ENCODE measurements at places on chromosomes 7 and 10.

GRCh38 chr7:96739609-96740008, 30.0 kb upstream of the SEM1 start:
- DNase-seq = no peak

DNA sequence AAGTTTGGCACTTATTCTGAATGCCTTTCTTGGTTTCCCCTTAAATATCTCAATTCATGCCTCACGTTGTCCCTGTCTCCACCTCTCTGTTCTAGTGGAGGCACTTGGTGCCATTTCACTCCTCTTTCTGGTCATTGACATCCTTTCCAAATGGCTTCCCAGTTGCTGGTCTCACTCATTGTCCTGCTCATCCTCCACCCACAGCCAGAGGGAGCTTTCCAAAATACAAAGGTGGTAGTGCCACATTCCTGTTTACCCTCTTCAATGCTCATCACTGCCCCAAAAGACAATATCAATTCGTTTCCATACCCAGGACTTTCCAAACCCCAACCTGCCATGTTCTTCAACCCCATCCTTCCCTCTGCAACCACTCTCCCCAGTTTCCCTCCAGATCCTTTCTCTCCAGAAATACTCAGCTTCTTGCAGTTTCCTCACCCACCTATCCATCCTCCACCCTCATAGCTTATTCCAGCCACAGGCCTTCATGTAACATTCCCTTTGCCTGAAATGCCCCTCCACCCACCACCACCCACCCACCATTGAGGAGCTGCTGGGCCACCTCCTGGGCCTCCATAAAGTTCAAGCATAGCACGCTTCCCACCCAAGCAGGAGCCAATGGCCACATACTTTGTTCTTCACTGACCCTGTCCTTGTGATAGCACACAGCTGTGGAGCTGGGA, 63.1 kb upstream of the ADRB1 start:
- no peak for DNase-seq

DNA sequence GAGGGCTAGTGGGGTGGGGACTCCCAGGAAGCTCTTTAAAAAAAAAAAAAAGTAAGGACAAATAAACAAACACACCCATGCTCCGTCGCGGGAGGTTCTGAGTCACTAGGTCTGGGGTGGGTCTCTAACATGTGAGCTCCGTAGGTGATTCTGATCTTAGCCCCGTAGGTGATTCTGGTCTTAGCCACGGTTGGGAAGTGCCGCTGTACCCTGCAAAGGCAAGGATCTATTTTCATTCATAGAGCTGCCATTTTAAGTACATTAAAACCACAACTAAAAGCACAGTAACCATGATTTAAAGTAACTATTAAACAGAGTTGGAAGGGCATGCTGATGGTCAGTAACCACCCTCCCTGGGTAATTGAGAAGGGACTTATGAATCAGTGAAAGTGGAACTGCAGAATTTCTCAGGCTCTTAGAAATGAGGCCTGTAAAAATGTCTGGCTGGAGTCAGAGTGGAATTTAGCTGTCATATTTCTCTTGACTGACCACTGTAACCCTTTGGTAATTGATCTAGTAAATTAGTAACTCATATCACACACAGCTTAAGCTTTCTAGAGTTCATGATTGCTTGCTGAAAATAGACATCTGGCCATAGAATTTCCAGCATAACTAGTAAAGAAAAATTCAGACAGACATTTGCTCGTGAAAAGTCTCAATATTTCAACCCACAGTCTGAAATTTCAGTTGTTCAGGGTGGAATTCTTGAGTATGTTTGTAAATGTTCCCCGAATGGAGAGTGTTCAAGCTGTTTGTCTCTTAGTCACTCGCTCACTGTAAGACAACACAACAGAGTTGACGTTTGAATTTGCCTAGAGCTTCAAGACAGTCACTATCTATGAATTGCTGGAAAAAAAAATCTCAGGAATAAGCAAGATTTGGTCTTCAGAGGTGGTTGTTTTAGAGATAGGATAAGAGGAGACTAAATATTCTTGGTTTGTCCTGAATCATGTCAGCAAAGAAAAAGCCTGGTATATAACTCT, 34.2 kb upstream of the TCF7L2 start:
- no peak for DNase-seq

- DNase-seq = no peak
These were observed 12.2 kb downstream of the LBX1 start for GRCh38 chr10:101217044-101217425.

GRCh38 chr7:75980430-75981202, 13.8 kb downstream of the TMEM120A start:
- DNase-seq = no peak

- no peak for DNase-seq
These were observed 15.6 kb upstream of the LMTK2 start for GRCh38 chr7:98091061-98091460.

DNA sequence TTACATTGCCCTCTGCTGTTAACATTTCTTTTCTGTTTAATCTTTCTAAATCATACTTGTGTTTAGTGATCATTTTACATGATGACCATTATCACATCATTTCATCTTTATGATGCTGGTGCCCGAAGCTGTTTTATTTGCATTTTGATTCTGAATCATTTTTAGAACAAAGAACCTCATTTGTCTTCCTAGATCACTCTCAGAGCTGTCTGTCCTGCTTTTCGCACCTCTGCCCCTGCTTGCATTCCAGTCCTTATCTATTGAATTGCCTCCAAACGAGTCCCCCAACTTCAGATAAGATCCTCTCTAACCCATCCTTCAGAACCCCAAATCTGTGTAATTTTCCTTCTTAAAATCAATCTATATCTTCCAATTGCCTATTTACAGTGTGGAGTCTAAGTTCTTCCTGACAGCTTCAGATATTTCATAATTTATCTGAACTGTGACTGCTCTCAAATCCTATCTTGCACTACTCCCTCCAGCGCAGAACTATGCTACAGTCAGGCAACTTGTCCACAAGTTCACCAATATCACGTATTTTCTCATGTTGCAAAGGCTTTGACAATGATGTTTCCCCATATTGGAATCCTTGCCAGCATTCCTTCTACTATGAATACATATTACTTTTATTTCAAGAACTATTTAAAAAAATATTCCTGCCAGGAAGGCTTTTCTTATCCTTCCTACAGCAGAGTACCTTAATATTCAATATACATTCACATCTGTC, 346.5 kb upstream of the CACNA2D1 start:
- no peak for DNase-seq

DNA sequence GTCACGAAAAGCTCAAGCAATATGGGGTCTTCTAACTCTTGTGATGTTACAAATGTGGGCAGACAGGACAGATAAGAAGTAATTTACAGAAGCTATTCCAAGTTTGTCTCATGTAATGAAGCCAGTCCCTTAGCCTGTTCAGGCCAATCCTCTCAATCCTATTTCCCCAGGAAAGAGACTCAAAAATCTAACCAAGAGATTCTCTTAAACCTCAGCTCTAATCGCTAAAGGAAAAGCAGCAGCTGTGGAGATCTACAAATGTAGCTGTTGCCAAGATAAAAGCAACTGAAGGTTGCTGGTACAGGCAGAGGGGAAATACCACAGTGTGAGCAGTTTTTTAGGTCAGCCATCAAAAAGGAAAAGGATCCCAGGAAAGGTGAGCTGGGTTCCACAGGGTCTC, 39.3 kb downstream of the ANK3 start:
- no peak for DNase-seq

DNA sequence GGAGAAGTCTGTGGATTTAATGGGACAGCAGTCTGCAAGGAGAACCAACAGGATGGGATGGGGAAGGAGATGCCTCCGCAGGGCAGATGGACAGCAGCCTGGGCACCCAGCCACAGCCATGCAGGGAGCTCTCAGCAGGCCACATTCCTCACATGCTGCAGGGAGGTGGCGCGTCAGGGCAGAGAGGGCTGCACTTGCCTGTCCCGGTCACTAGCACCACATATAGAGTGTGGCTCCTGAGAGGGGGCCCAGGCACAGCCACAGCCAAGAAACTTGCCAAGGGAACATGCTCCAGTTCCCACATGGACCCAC, 86.8 kb upstream of the ZMIZ1 start:
- DNase-seq = no peak

- no peak for DNase-seq
These were observed 25.0 kb upstream of the PAXIP1 start for GRCh38 chr7:155027879-155028278.

- DNase-seq = no peak
These were observed 60.8 kb downstream of the OGDH start for GRCh38 chr7:44667190-44667589.

- DNase-seq = no peak
These were observed 173.8 kb upstream of the SMIM30 start for GRCh38 chr7:113292105-113292504.

GRCh38 chr10:119268871-119269506, 61.6 kb downstream of the GRK5 start:
- peak; percentile 52 for DNase-seq

- DNase-seq = no peak
These were observed 61.3 kb downstream of the RBM33 start for GRCh38 chr7:155705623-155706360.

GRCh38 chr7:2927592-2927991, 83.5 kb upstream of the GNA12 start:
- DNase-seq = no peak

- no peak for DNase-seq
These were observed 245.2 kb upstream of the PRSS58 start for GRCh38 chr7:142503036-142503435.

- no peak for DNase-seq
These were observed 379.7 kb downstream of the PHTF2 start for GRCh38 chr7:78178319-78178718.

DNA sequence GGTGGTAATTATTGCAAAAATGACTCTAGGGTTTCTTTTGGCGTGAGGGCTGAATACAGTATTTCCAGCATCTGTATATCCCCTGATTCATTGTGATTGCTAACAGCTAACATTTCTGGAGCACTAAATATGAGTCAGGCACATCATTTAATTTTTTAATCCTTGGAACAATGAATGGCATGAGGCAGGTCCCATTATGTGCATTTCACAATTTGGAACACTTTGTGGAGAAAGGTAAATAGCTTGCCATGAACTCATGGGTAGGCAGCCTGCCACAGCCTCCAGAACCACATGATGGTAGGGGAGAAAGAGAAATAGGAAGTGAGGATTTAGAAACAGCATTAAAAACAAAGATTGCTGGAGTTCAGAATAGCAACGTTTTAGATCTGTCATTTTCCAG, 1.7 kb downstream of the NPTX2 start:
- no peak for DNase-seq

- DNase-seq = no peak
These were observed 89.5 kb downstream of the ANK3 start for GRCh38 chr10:60299961-60300883.

DNA sequence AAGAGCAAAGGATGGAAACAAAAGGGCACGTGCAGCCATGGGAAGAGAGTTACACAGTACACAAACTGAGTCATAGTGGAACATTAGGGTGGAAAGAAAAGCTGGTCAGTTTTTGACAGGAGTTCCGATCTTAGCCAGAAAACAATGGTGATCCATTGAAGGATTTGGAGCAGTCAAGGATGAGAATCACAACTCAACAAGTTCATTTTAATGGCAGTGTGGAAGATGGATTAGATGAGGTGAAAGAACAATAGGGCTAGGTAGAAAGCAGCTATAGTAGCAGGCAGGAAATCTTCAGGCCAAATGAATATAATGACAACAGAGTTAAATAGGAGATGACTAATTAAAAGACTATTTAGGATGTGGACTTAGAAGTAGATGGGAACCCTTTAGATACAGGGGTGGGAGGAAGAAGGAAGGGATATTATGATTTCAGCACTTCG, 136.3 kb downstream of the DOCK4 start:
- DNase-seq = no peak

GRCh38 chr10:37314350-37314749, 189.0 kb downstream of the ANKRD30A start:
- DNase-seq = no peak

DNA sequence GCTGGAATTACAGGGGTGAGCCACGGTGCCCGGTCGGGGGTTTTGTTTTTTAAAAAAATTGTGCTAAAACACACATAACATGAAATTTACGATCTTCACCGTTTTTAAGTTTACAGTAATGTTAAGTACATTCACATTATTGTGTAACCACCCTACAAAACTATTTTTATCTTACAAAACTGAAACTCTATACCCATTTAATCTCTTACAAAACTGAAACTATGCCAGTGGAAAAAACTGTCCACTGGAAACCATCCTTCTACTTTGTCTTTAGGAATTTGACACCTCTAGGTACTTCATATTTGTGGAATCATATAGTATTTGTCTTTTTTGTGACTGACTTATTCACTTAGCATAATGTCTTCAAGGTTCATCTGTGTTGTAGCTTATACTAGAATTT, 1.0 kb upstream of the PSMC2 start:
- DNase-seq = no peak

DNA sequence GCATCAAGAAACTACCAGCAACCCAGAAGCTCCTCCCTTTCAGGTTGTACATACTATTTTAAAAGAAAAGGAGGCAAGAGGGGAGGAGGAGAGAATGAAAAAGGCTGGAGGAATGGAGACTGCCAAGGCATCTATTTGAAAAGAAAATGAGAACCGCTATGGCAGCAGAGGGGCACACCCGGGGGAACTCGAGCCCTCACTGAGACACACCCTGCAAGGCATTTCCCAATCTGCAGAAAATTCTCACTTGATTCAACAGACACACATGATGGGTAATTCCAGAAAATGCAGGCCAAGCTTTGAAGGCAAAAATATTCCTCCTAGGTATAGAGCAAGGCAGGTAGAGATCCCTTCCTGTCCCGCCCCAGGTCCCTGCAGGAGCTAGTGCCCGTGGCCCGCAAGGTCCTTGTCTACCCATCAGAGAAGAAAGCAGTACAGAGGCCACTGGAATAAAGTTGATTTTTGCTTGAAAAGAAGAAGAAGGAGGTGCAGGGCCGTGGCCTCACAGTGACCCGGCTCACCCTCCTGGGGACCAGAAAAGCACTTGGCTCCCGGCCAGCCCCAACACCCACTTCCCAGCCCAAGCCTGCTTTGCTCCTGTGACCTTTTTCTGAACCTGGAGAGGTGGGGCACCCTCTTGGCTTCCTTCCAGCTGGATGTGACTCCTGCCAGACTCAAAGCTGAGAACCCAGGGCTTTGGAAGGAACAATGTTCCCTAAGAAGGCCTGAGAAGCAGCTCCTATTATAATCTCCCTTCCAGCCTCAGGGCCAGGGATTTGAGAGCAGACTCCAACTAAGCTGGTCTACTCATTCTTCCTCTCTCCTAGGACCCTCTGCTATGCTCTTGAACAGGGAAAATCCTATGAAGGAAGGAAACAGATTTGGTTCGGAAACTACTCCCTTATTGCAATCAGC, 6.2 kb upstream of the PIK3CG start:
- no peak for DNase-seq

- no peak for DNase-seq
These were observed 446.9 kb downstream of the KIF20B start for GRCh38 chr10:90148116-90148855.

All from stimulated activated naive CD8-positive, alpha-beta T cell treated with anti-CD3 and anti-CD28 coated beads, Interleukin-15, amount 100 ng/mL, for 72 hours (primary cell).